ENCODE measurements at places on chromosomes 2 and 18. TPM values are rescaled to one million over a fixed set of nuclear protein-coding genes. Genes with fewer than 3 reads are reported as not detected.

Gene IDH1
- total RNA-seq = 27.0 TPM

Gene NOSTRIN
- 6.6 TPM for total RNA-seq

Gene NEB
- 0.84 TPM for total RNA-seq

Gene B3GNT2
- total RNA-seq = 13.1 TPM

Gene TUBA3D
- total RNA-seq = not detected

Gene ALPP
- not detected for total RNA-seq

Gene MERTK
- total RNA-seq = 19.9 TPM

Gene GKN2
- not detected for total RNA-seq

Gene STARD6
- total RNA-seq = not detected

Gene C2orf15
- not detected for total RNA-seq

Gene TMEM87B
- 13.7 TPM for total RNA-seq

Gene RAX
- not detected for total RNA-seq

Gene ANKRD53
- 0.98 TPM for total RNA-seq

DNA sequence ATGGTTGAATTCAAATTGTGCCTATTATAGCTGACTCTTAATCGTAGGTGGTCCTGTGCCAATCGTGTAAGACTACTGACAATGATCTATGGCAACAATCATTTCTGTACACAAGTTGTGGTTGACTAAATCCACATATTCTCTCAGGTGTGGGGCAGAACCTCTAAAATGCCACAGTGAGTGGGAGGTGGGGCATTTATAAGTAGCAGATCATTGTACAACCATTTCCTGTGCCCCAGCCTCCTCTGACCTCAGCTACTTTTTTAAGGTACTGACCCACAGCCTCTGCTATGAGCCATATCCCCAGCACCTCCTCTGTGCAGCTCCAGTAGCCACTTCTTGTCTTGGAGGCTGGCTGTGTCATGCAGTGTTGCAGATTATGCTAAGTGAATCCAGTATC lies 48.6 kb upstream of the RAPH1 start:
- H3K4me1 ChIP-seq = peaks cover 48% of the 10 kb centered on the region
- H3K27ac ChIP-seq = no peak overlapping the region

GRCh38 chr2:241601841-241602240 lies 35.1 kb downstream of the THAP4 start:
- peaks cover 66% of the 10 kb centered on the region for H3K36me3 ChIP-seq
- no peak for DNase-seq
- H3K4me1 ChIP-seq = no peaks in the 10 kb centered on the region
- no peak overlapping the region for H3K4me3 ChIP-seq

GRCh38 chr2:210172219-210172575 lies 988 bp upstream of the KANSL1L start:
- peaks cover 31% of the 10 kb centered on the region for H3K4me1 ChIP-seq
- no peak for DNase-seq
- H3K36me3 ChIP-seq = no peaks in the 10 kb centered on the region
- peak overlapping the region; percentile 100 for H3K27ac ChIP-seq
- H3K27me3 ChIP-seq = no peaks in the 10 kb centered on the region
- peak overlapping the region; percentile 97 for H3K4me3 ChIP-seq

GRCh38 chr2:218898109-218898878 lies 17.6 kb downstream of the WNT10A start:
- H3K27me3 ChIP-seq = no peaks in the 10 kb centered on the region
- peak overlapping the region; percentile 27 for H3K4me3 ChIP-seq
- peaks cover 33% of the 10 kb centered on the region for H3K4me1 ChIP-seq
- no peaks in the 10 kb centered on the region for H3K36me3 ChIP-seq

DNA sequence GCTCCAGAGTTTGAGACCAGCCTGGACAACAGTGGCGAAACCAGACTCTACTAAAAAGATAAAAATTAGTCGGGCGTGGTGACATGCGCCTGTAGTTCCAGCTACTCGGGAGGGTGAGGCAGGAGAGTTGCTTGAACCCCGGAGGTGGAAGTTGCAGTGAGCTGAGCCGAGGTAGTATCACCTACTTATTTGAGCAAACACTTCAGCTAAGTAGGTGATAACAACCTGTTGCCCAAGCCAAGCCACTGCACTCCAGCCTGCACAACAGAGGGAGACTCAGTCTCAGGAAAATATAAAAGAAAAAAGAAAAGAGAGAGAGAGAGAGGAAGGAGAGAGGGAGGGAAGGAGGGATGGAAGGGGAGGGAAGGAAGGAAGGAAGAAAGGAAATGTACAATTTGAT lies 21.3 kb downstream of the FER1L5 start:
- no peak overlapping the region for H3K27ac ChIP-seq
- no peak overlapping the region for H3K4me3 ChIP-seq
- H3K36me3 ChIP-seq = no peaks in the 10 kb centered on the region
- peaks cover 12% of the 10 kb centered on the region for H3K4me1 ChIP-seq

GRCh38 chr2:236899146-236899545 lies 186.5 kb upstream of the COPS8 start:
- no peak overlapping the region for H3K4me3 ChIP-seq
- no peak overlapping the region for H3K27ac ChIP-seq
- H3K27me3 ChIP-seq = no peaks in the 10 kb centered on the region
- H3K36me3 ChIP-seq = no peaks in the 10 kb centered on the region
- no peak for DNase-seq
- H3K4me1 ChIP-seq = no peaks in the 10 kb centered on the region

GRCh38 chr2:166017208-166017607 lies 63.6 kb upstream of the TTC21B start:
- H3K36me3 ChIP-seq = no peaks in the 10 kb centered on the region
- DNase-seq = no peak
- no peak overlapping the region for H3K27ac ChIP-seq
- no peaks in the 10 kb centered on the region for H3K4me1 ChIP-seq
- no peaks in the 10 kb centered on the region for H3K27me3 ChIP-seq
- H3K4me3 ChIP-seq = no peak overlapping the region

GRCh38 chr2:231644426-231644825 lies 51.8 kb downstream of the TEX44 start:
- H3K27ac ChIP-seq = peak overlapping the region; percentile 96
- H3K27me3 ChIP-seq = no peaks in the 10 kb centered on the region
- DNase-seq = no peak
- no peaks in the 10 kb centered on the region for H3K36me3 ChIP-seq
- H3K4me3 ChIP-seq = no peak overlapping the region

DNA sequence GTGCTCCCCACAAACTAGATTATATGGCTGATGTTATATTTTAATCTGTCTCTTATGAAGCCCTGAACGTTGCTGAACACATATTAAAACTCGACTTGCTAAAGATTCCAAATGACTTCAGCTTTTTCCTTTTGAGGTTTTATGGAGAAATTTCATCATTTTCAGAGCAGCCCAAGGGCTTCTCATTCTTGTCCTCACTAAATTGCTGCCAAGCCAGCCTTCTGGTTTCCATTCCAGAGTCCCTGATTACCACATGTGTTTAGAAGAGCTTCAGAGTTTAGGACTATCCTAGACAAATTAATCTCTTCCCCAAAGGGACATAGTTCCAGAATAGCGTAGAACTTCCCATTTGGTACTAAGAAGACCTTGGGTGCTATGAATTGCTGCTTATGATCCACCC lies 77.8 kb upstream of the CCDC195 start:
- H3K4me1 ChIP-seq = no peaks in the 10 kb centered on the region
- DNase-seq = no peak
- H3K27ac ChIP-seq = no peak overlapping the region
- no peaks in the 10 kb centered on the region for H3K36me3 ChIP-seq
- no peak overlapping the region for H3K4me3 ChIP-seq
- no peaks in the 10 kb centered on the region for H3K27me3 ChIP-seq

- H3K27me3 ChIP-seq = no peaks in the 10 kb centered on the region
- peaks cover 42% of the 10 kb centered on the region for H3K4me1 ChIP-seq
- DNase-seq = no peak
- no peak overlapping the region for H3K27ac ChIP-seq
Measured at GRCh38 chr18:9206421-9206820, 69.8 kb downstream of the ANKRD12 start.

GRCh38 chr2:199471443-199472057 lies 13.8 kb upstream of the SATB2 start:
- no peak overlapping the region for H3K4me3 ChIP-seq
- H3K36me3 ChIP-seq = no peaks in the 10 kb centered on the region
- H3K27me3 ChIP-seq = no peaks in the 10 kb centered on the region
- peaks cover 41% of the 10 kb centered on the region for H3K4me1 ChIP-seq
- no peak for DNase-seq

GRCh38 chr18:79950515-79951341 lies 725 bp downstream of the SLC66A2 start:
- no peaks in the 10 kb centered on the region for H3K27me3 ChIP-seq
- peak overlapping the region; percentile 99 for H3K4me3 ChIP-seq
- DNase-seq = no peak
- H3K27ac ChIP-seq = peak overlapping the region; percentile 89
- H3K36me3 ChIP-seq = no peaks in the 10 kb centered on the region

DNA sequence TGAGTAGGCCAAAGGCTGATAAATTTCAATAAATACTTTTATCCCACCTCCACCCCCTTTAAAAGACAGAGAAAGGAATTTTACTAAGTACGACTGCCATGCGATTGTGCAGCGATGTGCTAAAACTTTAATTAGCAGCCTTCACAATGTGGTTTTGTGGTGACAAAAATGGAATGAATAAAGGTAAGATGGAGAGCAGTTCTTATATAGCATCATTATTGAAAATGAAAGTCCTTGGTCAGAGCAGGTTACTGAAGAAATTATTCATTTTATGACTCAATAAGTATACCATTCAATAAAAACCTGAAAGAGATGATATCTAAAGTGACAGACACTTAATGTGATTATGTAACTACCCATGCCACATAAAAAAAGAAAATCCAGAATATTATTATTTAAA lies 33.2 kb upstream of the MTIF2 start:
- no peaks in the 10 kb centered on the region for H3K4me1 ChIP-seq
- no peak for DNase-seq
- no peak overlapping the region for H3K4me3 ChIP-seq
- no peaks in the 10 kb centered on the region for H3K27me3 ChIP-seq
- H3K36me3 ChIP-seq = peaks cover 18% of the 10 kb centered on the region

- DNase-seq = no peak
- no peaks in the 10 kb centered on the region for H3K4me1 ChIP-seq
- peaks cover 17% of the 10 kb centered on the region for H3K27me3 ChIP-seq
- no peak overlapping the region for H3K4me3 ChIP-seq
- H3K36me3 ChIP-seq = no peaks in the 10 kb centered on the region
- no peak overlapping the region for H3K27ac ChIP-seq
Measured at GRCh38 chr18:78934551-78935225, 44.9 kb upstream of the SALL3 start.

- H3K27ac ChIP-seq = no peak overlapping the region
- DNase-seq = no peak
- no peaks in the 10 kb centered on the region for H3K36me3 ChIP-seq
- no peak overlapping the region for H3K4me3 ChIP-seq
Measured at GRCh38 chr2:176260689-176261088, 8.6 kb upstream of the MTX2 start.

DNA sequence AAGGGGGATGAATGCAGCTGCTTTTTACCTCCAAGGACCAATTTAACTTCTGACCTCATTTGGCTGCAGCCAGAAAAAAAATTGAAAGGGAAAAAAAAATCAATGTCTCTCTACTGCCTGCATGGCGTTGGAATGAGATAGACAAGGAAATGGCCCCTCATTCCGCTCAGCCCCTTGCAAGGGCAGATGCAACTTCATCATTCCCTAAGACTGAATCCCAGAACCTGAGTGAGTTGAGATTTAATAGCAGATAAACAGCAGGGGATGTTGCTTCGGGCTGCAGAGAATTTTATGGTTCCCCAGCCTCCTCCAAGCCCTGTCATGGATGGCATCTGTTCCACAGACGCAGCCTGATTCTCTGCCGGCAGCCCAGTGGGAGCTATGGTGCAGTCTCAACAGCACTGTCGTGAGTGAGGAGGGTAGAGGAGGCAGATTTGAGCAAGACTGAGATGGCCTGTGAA lies 49.0 kb downstream of the CAPN13 start:
- H3K36me3 ChIP-seq = no peaks in the 10 kb centered on the region
- no peak overlapping the region for H3K4me3 ChIP-seq

- H3K4me1 ChIP-seq = peaks cover 16% of the 10 kb centered on the region
- no peaks in the 10 kb centered on the region for H3K27me3 ChIP-seq
- DNase-seq = no peak
- H3K36me3 ChIP-seq = peaks cover 9% of the 10 kb centered on the region
- no peak overlapping the region for H3K27ac ChIP-seq
- no peak overlapping the region for H3K4me3 ChIP-seq
Measured at GRCh38 chr18:23935804-23936203, 78.8 kb upstream of the TTC39C start.

GRCh38 chr18:45015788-45016128 lies 335.1 kb downstream of the SETBP1 start:
- no peaks in the 10 kb centered on the region for H3K27me3 ChIP-seq
- no peak for DNase-seq
- peak overlapping the region; percentile 74 for H3K27ac ChIP-seq
- H3K4me1 ChIP-seq = peaks cover 49% of the 10 kb centered on the region
- H3K4me3 ChIP-seq = peak overlapping the region; percentile 33

DNA sequence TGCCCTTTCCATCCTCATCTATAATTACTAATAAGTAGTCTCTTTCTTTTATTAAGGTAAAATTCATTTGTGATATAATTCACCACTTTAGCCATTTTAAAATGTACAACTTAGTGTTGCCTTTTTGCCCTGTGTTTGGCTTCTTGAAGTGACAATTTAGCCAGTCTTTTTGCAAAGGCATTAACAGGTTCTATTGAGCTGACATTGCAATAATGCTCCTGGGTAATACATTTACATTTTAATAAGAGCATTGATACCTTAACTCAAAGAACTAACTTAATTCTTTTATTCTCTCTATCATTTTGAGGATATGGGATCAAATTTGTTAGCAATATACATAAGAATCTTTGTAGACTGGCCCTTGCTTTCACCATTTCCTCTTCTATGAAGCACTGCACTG lies 242.3 kb downstream of the LRRTM1 start:
- no peaks in the 10 kb centered on the region for H3K36me3 ChIP-seq
- H3K27ac ChIP-seq = no peak overlapping the region
- H3K4me3 ChIP-seq = no peak overlapping the region
- H3K27me3 ChIP-seq = no peaks in the 10 kb centered on the region
- no peaks in the 10 kb centered on the region for H3K4me1 ChIP-seq
- no peak for DNase-seq

GRCh38 chr2:40543381-40543780 lies 91.5 kb upstream of the SLC8A1 start:
- H3K4me1 ChIP-seq = no peaks in the 10 kb centered on the region
- DNase-seq = no peak
- H3K36me3 ChIP-seq = no peaks in the 10 kb centered on the region
- H3K27me3 ChIP-seq = no peaks in the 10 kb centered on the region

DNA sequence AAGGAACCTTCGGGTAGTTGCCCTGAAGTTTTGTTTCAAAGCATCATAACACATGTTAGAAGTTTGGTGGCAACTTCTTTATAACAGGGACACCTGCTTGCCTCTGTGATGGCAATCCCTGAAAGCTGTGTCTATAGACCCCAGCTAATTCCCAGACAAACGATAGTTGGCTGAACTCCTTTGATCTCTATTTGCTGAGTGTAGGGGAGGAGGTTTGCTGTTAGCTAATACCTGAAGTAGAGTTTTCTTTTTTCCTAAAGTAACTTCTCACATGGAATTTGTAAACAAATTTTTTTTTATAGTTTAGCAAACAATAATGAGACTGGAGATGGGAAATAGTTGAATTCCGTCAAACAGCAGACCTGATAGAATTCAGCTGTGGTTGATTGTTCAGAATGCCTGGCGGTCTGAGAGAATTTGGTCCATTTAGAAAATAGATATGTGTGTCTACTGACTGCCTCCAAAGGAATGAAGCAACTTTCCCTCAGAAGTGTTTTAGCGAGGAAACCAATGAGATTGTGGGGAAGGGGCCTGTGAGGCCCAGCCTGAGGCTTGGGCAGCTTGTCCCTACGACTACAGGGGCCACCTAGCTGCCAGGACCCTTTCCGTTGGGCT lies 123.5 kb upstream of the EPAS1 start:
- H3K27ac ChIP-seq = no peak overlapping the region
- H3K36me3 ChIP-seq = no peaks in the 10 kb centered on the region
- no peak overlapping the region for H3K4me3 ChIP-seq
- H3K4me1 ChIP-seq = peaks cover 20% of the 10 kb centered on the region
- DNase-seq = no peak
- no peaks in the 10 kb centered on the region for H3K27me3 ChIP-seq

Data from esophagus muscularis mucosa (tissue), 4 donors.